ENCODE measurements at places on chromosomes 4 and X. TPM values are rescaled to one million over a fixed set of nuclear protein-coding genes. Genes with fewer than 3 reads are reported as not detected.

The MBNL3 gene
- 3.1 TPM for total RNA-seq

The CT45A5 gene
- total RNA-seq: not detected

The IRS4 gene
- 0.63 TPM for total RNA-seq

The HEPH gene
- 4.7 TPM for total RNA-seq

The USP26 gene
- total RNA-seq: under 0.01 TPM

The NWD2 gene
- total RNA-seq: 41.0 TPM

The WAS gene
- 0.63 TPM for total RNA-seq

The NEXMIF gene
- 65.7 TPM for total RNA-seq

The GIMD1 gene
- total RNA-seq: not detected

The SPANXA2 gene
- not detected for total RNA-seq

The RNF150 gene
- total RNA-seq: 53.2 TPM

The SHROOM2 gene
- total RNA-seq: 21.9 TPM

The GAGE13 gene
- not detected for total RNA-seq

The RHOXF2 gene
- not detected for total RNA-seq

The CENPVL2 gene
- total RNA-seq: 2.5 TPM

The ANOS1 gene
- 18.8 TPM for total RNA-seq

The FAM53A gene
- 0.63 TPM for total RNA-seq

The CACNA1F gene
- not detected for total RNA-seq

The ADGRG2 gene
- total RNA-seq: 7.5 TPM

The PLRG1 gene
- total RNA-seq: 98.9 TPM

The F8A2 gene
- not detected for total RNA-seq

The NEIL3 gene
- total RNA-seq: 6.9 TPM

The P2RY8 gene
- total RNA-seq: not detected

The LRCH2 gene
- total RNA-seq: 45.7 TPM

The TAF7L gene
- 0.31 TPM for total RNA-seq

The TRIM61 gene
- total RNA-seq: 1.6 TPM

The NKRF gene
- 16.9 TPM for total RNA-seq

The H2AZ1 gene
- 106 TPM for total RNA-seq

The TCP11X2 gene
- 1.9 TPM for total RNA-seq

The MSANTD1 gene
- 11.0 TPM for total RNA-seq

Data from parietal lobe (tissue), 2 donors.